Ureter (tissue), 1 donor: ENCODE measurements at places on chromosomes 2 and 18.

DNA sequence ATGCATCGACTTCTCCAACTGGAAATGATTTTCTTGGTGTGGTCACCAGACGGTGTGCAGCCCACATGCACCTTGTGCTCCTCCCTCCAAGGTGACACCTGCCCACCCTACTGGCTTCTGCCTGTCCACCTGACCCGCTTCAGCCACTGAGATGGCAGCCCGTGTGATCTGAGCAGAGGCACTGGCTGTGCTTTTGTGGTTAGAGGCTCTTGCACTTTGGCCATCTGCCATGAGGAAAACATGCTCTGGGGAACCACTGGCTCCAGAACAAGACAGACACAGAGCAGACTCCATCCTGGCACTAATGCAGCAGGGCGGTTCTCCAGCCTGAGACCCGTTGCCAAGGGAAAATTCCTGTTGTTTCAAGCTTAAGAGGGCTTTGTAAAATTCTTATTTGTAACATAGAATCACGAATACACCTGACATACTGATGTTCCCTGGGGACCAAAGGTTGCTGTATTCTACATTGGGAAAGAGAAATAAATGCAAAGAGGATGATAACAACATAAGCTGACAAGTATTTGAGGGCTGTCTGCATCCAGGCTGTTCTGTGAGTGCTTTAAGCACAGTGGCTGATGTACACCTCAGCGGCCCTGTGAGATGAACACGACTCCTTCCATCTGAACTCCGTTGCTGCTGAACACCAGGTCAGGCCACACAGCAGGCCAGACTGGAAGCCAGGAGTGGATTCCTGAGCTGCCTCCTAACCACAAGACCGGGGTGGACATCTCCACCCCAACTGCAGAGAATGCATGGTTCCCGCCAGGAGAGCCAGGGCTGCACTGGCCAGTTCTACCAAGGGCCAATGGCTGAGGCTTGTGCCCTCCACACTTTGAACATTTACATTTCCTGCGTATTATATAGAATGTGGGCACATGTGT lies 820.4 kb downstream of the GALR1 start:
- no peak for DNase-seq

DNA sequence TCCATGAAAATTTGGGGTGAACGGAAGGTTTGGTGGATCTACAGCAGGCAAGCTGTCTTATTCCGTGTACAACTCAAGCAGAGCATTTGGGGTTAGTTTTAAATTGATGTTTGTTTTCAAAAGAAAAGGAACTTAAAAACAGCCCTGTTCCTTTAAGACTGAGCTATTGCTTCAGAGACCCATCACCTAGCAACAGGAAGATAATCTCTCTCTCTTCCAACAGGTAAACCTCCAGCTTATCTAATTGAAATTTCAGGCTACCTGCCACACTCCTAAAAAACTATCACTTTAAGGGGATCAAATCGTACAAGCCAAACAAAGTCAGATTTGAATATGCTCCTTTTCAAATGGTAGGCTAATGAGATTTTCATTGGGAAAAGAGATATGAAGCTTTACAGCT lies 101.8 kb downstream of the RNF152 start:
- DNase-seq: no peak

DNA sequence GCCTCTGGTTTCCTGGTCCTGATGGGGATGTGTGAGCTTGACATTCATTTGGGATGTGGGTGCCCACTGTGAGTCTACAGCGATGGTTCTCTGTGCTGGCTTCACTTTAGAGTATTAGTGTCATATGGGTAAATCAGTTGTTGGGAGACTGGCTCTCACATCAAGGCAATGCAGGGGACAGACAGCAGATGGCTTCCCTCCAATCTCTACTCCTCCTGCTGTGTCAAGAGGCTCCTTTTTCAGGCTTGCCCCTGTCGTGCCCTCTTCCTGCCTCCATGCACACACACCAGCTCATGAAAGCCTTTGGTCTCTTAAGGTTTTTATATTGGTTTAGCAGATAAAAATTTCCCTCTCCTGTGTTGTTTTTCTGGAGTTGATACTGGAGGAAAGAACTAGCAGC lies 315.6 kb downstream of the RDH14 start:
- DNase-seq: no peak

GRCh38 chr18:49838381-49838780 lies 25.0 kb upstream of the ACAA2 start:
- DNase-seq: no peak

DNA sequence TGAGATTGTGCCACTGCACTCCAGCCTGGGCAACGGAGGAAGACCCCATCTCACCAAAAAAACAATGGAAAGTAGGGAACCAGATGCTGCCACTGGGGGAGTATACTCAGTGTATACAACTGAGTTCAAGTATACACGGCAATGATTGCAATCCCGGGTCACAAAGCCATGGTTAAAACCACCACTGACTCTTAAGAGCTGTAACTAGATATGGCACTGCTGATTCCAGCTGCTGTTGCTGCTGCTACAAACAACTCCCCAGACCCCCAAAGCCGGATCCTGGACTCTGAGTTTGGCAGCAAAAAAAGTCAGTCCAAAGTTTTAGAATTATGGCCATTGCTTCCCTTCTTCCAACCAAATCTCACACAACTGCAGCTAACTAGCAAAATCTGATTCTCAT lies 43.7 kb upstream of the COX7A2L start:
- DNase-seq: no peak

DNA sequence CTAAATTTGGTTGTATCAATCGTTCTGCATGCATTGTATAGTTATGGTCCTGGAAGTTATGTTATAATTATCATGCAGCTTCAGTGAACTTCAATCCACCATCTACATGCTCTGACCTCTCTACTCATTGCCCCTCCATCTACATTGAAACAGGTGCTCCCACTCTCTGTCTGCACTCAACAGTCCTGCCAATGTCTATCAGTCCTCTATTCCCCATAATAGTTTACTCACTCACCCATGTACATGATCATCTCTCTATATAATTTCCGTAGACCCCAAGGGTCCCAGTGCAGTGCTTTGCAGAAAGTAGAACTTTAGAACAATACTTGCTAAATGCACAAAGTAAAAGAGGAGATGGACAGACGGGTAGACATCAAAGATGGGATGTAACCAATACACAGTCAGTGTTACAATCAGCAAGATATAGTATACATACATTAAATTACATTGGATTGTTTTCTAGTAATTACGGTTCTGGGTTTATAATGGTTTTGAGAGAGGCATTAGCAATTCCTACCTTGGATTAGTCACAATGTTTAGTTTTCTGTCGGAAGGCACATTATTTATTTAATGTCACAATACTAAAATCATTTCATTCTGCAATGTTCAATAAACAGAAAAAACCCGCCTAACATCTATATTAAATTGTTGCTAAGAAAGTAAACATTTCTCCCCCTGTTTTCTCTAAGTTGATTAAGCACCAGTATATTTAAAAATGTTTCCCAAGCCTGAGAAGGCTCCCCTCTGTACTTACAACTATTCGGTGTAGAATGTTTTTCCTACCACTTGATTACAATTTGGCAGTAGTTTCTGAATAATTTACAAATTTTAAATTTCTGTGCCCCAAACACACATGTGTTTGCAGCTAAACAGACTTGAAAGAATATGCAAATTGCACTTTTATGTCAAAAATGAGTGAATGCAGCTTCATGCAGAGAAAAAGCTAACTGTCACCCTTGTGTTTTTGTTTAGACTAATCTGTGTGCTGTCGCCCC lies 94.4 kb upstream of the SIX2 start:
- DNase-seq: no peak

DNA sequence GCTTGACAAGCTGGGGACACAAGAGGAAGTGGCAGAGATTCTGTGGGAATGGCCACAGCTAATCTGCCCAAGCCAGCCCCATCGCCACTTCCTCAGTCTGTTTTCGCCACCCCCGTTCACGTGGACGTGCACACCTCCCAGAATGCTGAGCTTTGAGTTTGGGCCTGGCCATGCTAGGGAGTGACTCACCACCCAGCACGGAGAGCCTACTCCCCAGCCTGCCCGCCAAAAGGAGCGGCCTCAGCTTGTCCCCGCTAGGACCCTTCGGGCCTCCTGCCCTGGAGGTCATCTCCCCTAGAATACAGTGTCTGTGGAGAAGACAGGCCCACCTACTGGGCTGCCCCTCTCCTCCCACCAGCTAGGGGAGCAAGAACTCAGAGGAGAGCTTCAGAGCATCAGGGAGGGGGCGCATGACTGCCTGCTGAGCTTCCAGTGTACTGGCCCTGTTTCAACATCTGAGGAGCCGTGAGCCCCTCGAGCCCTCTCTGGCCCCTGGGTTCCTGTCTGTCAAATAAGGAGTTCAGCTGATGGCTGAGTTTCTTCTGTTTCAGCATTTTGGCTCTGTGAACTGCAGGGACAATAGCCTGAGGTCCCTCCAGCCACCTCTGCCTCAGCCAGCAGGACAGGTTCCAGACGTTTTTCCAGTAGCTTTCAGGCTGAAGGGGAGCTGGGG lies 5.1 kb downstream of the SLC35F6 start:
- peak; percentile 83 for DNase-seq
